ENCODE measurements at places on chromosomes 7 and 10. TPM values are rescaled to one million over a fixed set of nuclear protein-coding genes. Genes with fewer than 3 reads are reported as not detected.

DNA sequence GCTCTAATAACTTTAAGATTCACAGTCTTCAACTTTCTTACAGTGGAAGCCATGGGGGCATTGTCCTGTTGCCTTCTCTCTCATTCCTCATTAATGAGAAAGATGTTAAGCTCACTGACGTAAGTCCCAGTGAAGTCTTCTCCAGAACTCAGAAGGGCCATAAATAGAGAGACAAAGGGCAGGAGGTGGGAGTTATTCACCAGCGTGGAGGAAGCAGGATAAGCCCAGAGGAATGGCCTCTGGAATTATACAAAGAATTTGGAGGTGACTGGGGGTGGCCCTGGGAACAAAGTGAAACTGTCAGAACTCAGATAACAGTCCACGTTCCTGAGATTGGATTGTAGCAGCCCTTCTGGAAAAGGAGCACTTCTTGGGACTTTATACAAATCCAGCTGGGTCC lies 52.4 kb downstream of the SORBS1 start:
- H3K27me3 ChIP-seq = peaks cover 6% of the 10 kb centered on the region
- DNase-seq = no peak
- H3K36me3 ChIP-seq = peaks cover 4% of the 10 kb centered on the region
- H3K4me3 ChIP-seq = no peak overlapping the region
- peak overlapping the region; percentile 78 for H3K27ac ChIP-seq
- peaks cover 70% of the 10 kb centered on the region for H3K4me1 ChIP-seq

The SLC18A2 gene
- 1.3 TPM for total RNA-seq

GRCh38 chr10:78046711-78047269 lies 13.1 kb downstream of the RPS24 start:
- no peak overlapping the region for H3K4me3 ChIP-seq
- H3K27ac ChIP-seq = no peak overlapping the region
- H3K36me3 ChIP-seq = peaks cover under 1% of the 10 kb centered on the region
- no peak for DNase-seq
- H3K27me3 ChIP-seq = peaks cover 2% of the 10 kb centered on the region
- peaks cover 6% of the 10 kb centered on the region for H3K4me1 ChIP-seq

- peaks cover 4% of the 10 kb centered on the region for H3K36me3 ChIP-seq
- peak overlapping the region; percentile 42 for H3K27ac ChIP-seq
- H3K27me3 ChIP-seq = peaks cover 15% of the 10 kb centered on the region
- H3K4me1 ChIP-seq = peaks cover 23% of the 10 kb centered on the region
- DNase-seq = no peak
- peak overlapping the region; percentile 74 for H3K4me3 ChIP-seq
These were observed 90.4 kb downstream of the SPAG6 start for GRCh38 chr10:22435650-22436049.

GRCh38 chr10:66836771-66837170 lies 89.1 kb upstream of the LRRTM3 start:
- DNase-seq = no peak
- no peaks in the 10 kb centered on the region for H3K36me3 ChIP-seq
- H3K27me3 ChIP-seq = peaks cover 1% of the 10 kb centered on the region
- H3K4me1 ChIP-seq = no peaks in the 10 kb centered on the region

- no peak overlapping the region for H3K4me3 ChIP-seq
- H3K36me3 ChIP-seq = no peaks in the 10 kb centered on the region
- H3K4me1 ChIP-seq = peaks cover 17% of the 10 kb centered on the region
These were observed 215.0 kb downstream of the PHF14 start for GRCh38 chr7:11188529-11189310.

DNA sequence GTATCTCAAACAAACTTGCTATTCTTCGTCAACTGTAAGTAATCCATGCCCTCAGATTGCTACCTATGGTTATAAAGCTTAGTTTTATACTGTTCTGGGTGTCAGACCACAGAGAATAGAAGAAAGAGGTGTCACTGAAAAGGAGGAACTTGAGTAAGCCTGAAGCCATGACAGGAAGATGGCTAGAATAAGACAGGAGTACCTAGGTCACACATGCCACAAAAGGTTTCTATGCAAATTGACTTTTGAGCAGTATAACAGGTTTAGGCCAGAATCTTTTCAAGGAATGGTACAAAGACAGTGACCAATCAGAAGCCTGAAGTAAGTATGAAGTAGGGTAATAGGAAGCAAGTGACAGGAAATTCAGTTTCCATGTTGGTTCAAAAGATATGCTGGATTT lies 23.5 kb downstream of the FBXW4 start:
- H3K27me3 ChIP-seq = peaks cover 4% of the 10 kb centered on the region
- H3K27ac ChIP-seq = peak overlapping the region; percentile 76
- peaks cover 44% of the 10 kb centered on the region for H3K4me1 ChIP-seq
- no peak overlapping the region for H3K4me3 ChIP-seq

GRCh38 chr10:98238391-98238790 lies 29.6 kb downstream of the LOXL4 start:
- H3K4me3 ChIP-seq = no peak overlapping the region
- no peaks in the 10 kb centered on the region for H3K4me1 ChIP-seq
- H3K27me3 ChIP-seq = no peaks in the 10 kb centered on the region
- no peak overlapping the region for H3K27ac ChIP-seq
- no peak for DNase-seq
- H3K36me3 ChIP-seq = no peaks in the 10 kb centered on the region

GRCh38 chr7:45568536-45569289 lies 5.5 kb upstream of the ADCY1 start:
- no peaks in the 10 kb centered on the region for H3K36me3 ChIP-seq
- H3K4me1 ChIP-seq = peaks cover 2% of the 10 kb centered on the region
- DNase-seq = no peak
- H3K27ac ChIP-seq = no peak overlapping the region
- no peak overlapping the region for H3K4me3 ChIP-seq

The ACTL6B gene
- not detected for total RNA-seq

The TMEM225B gene
- 0.46 TPM for total RNA-seq

DNA sequence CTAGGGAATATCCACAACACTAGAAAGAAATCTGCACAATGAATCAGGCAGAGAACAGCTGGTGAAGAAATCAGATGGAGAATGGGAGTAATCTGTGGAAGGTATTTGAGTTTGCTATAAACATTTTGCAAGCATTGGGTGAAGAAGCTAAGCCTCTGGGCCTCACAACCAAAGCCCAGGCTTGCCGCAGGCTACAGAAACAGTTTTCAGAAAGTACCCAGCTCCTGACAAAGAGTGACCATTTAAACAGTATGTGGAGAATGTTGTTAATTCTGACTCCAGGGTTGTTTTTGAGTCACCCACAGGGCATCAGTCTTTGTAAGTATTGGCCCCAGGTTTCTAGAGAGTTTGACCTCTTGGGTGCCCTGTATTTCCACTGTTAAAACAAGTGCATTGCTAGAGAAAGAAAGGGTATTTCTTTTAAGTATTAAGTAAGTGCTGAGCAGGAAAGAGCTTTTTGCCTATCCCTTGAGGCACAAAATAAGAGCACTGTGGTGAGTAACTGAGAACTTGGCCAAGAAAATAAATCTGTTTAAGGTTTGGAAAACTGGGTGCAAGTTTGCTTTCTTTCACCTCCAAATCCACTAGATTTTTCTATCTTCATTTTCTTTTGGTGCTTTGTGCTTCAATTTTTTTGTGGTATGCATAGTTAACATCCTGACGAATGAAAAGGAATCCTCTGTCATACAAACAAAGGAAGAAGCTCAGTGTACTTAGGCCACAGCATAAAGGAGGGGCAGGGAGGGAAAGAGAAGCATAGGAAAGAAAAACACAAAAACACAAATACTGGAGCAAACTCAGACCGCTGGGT lies 691.8 kb downstream of the SUGCT start:
- no peak overlapping the region for H3K27ac ChIP-seq
- DNase-seq = no peak
- H3K4me1 ChIP-seq = peaks cover 8% of the 10 kb centered on the region
- H3K27me3 ChIP-seq = peaks cover 1% of the 10 kb centered on the region

- H3K4me3 ChIP-seq = no peak overlapping the region
- peaks cover 3% of the 10 kb centered on the region for H3K27me3 ChIP-seq
- DNase-seq = no peak
- no peaks in the 10 kb centered on the region for H3K36me3 ChIP-seq
These were observed 171.8 kb upstream of the AHR start for GRCh38 chr7:17126413-17127268.

DNA sequence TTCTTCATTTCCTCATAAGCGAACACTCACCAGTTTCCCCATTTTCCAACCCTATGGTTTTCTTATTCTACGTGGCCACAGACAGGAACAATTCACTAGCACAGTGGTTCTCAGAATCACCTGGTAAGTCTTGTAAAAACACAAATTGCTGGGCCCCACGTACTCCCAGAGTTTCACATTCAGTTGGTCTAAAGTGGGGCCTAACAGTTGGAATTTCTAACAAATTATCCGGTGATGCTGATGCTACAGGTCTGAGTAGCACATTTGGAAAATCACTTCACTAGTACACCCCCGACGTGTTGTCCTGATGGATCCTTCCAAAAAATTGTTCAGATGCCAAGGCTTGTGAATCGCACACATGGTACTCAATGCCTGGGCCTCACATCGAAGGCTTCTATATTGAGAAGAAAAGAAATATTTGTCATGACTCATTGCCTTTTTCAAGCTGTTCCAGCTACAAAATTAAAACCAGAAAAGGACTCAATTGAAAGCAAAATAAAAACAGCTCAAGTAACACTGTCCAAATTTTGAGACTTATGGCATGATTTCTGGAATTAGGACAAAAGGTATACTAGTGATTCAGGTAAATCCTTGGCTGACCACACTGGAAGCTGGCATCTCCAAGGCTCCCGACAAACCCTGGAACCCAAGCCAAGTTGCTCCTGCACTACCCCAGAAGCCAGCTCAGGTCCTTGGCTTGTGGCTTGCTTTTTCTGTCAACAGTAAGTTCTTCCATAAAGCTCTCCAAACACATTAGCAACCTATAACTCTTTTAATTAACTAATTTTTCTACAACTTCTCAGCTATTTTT lies 12.9 kb upstream of the VIM start:
- H3K27me3 ChIP-seq = peaks cover 2% of the 10 kb centered on the region
- no peak overlapping the region for H3K4me3 ChIP-seq
- no peak for DNase-seq
- no peaks in the 10 kb centered on the region for H3K36me3 ChIP-seq

DNA sequence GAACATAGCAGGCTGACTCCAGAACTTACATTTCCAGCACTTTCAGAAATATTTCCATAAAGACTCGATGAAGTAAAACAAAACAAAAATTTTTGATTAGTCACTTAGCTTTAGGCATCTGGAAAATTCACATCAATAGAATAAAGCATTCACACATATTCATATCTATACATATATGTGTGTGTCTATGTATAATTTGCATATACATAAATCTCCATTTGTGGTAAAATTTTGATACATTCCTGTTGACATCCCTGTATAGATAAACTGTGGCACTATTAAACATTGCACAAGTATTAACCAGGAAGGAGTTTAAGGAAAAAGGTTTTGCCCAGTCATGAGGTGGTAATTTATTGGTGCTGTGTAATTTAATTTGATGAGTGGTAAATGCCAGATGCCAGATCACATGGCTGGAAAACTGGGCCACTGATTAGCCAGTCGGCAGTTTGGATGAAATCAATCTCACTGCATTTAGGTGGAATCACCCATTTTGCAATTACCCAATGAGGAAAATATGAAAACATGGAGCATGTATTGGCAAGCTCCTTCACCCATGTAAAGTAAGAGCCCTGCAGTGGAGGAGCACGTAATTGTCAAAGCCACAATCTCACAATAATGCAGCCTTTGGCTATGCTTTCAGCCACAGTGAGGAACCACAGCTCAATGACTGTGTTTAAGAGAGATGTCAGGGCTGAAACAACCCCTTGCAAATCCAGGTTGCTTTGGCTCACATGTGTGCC lies 294.6 kb downstream of the RNLS start:
- no peaks in the 10 kb centered on the region for H3K4me1 ChIP-seq
- no peaks in the 10 kb centered on the region for H3K36me3 ChIP-seq
- H3K27me3 ChIP-seq = peaks cover 2% of the 10 kb centered on the region
- no peak overlapping the region for H3K27ac ChIP-seq
- no peak overlapping the region for H3K4me3 ChIP-seq
- no peak for DNase-seq

The GRID1 gene
- total RNA-seq = 0.26 TPM

The NXPH1 gene
- total RNA-seq = not detected

DNA sequence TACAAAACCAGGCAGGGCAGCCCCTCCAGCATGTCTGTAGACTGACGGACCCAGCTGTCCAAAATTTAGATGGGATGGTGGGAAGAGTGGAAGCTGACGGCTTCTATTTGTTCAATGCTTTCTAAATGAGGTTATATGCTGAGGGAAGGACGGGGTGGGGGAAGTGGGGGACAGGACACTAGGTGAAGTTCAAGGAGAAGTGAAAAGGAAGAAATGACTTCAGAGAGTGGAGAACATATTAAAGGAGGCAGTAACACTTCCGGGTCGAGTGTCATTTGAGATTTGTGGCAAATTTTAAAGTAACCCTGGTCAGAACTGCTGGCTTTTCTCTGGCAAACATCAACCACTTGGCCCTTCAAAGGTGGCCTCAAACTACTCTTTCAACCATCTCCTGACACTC lies 9.4 kb downstream of the PIP4K2A start:
- H3K27me3 ChIP-seq = peaks cover 1% of the 10 kb centered on the region
- H3K36me3 ChIP-seq = peaks cover 39% of the 10 kb centered on the region

All from endothelial cell (in vitro differentiated cells).